ENCODE measurements at places on chromosomes 16 and 17. TPM values are rescaled to one million over a fixed set of nuclear protein-coding genes. Genes with fewer than 3 reads are reported as not detected.

DNA sequence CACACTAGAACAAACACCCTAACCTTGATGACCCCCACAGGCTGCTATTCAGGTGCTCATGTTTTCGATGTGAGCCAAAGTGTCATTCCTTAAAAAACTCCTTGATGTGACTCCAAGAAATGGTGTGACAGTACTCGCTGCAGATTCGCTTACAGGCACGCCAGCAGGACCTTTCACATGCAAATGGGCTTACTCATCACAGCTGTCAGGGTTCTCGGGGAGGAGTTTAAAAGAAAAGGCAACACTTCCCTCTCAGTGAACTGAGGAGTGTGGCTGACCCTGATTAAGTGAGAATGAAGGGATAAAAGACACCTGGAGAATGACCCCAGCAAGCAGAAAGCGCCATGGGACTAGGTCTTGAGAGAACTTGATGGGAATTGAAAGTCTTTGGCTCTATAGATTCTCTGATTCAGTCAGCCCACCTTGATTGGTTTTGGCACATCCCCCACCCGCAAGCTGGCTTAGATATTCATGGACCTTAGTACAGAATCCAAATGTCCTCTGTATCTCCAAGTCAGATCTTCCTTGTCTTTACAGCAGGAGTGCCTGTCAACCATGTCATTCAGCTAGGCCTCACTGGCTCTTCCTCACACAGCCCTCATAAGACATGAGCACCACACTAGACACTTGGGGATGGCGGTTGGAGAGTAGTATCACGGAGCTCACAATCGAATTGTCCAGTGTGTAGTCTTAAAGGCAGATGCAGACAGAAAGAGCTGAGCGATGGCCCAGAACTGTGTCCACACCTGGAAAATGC lies 82.6 kb downstream of the HIC1 start:
- no peak for DNase-seq

DNA sequence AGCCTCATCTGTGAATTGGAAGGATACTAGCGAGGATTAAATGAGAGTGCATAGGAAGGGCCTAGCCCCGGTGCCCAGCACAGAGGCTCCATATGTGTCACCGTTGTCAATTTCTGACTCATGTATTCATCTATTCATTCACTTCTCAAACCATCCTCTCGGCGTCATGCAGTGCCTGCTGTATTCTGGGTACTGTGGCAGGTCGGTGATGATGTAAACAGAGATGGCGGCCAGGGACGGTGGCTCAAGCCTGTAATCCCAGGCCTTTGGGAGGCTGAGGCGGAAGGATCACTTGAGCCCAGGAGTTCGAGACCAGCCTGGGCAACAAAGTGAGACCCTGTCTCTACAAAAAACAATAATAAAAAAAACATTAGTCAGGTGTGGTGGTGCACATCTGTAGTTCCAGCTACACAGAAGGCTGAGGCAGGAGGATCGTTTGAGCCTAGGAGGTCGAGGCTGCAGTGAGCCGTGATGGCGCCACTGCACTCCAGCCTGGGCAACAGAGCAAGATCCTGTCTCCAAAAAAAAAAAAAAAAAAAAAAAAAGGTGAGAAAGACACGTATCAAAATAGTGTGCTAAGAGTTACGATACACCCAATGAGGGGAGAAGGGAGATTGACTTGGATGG lies 4.3 kb upstream of the PPP1R1B start:
- no peak for DNase-seq

DNA sequence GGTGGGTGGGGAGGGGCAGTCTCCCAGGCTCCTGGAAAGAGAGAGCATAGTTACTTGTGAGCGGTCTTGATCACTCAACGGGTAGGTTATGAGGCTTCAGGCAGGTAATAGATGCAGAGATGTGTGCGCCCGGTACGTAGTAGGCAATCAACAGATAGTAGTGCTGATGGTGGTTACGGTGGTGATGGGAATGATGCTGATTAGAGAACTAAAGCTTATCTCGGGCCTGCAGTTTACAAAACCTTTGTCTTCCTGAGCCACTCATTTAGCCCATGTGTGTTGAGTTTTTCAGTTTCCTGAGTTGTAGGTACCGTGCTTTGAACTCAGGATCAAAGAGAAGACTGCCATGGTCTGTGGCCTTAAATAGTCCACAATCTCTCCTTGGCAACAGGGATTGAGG lies 401.0 kb downstream of the SNX29 start:
- DNase-seq = no peak

GRCh38 chr17:28925912-28926365 lies 23.1 kb upstream of the DHRS13 start:
- peak; percentile 89 for DNase-seq

- no peak for DNase-seq
Measured at GRCh38 chr16:81419806-81420205, 24.8 kb upstream of the CMIP start.

Gene MYO15A
- total RNA-seq = 0.31 TPM

Gene PTX4
- total RNA-seq = not detected

Gene GP2
- not detected for total RNA-seq

Gene MYCBPAP
- 0.83 TPM for total RNA-seq

Data from CD8-positive, alpha-beta memory T cell (primary cell).